ENCODE measurements at places on chromosomes 2 and 18.

- DNase-seq, result no peak
These were observed 73.6 kb downstream of the DDX1 start for GRCh38 chr2:15665067-15665942.

DNA sequence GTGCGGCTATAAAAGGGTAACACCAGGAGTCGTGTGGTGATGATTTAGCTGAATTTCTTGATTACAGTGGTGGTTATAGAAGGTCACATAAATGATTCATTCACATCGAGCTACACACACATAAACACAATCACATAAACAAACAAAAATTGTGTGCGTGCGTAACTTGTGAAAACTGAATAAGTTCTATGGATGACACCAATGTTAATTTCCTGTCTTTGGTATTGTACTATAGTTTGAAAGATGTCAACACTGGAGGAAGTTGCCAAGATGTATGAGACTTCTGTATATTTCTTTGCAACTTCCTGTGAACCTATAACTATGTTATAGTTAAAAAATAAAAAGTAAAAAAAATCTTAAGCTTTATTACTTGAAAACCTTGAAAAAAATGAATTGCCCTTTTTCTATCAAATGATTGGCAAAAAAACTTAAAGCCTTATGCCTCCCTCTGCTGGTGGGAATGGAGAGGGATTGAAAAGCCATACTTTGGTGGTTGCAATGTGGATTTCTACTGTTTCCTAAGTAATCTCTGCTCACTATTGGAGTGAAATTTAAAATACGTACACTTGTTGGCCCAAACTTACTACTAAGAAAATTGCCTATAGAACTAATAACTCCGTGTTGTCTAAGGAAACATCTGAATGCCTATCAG, 227.7 kb downstream of the RPIA start:
- no peak for DNase-seq

DNA sequence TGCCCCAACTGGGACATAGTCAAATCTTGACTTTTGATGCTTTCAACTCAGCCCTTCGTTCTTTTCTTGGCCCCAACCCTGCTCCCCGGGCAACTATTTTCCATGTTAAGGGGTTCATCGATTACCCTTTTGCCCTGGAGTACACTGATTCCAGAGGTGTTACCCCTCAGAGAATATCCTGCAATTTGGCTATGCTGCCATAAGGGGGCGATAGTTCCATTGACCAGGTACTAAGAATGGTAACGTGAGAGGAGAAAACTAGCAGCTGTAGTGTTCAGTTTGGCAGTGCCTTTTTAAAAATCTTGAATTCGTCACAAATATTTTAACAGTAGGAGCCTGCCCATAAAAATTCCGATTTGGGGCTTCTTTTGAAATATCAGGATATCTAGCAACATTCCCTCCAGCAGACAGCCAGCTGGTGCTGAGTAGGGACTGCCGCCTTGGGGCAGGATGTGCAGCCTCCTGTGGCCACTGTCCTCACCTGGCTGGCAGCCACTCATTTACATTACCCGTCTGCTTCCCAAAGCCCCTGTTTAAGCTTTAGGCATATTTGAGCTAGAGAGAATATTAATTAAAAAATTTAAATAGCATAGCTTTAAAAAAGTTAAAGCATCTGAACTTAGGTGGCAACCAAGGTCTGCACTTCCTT, 146.3 kb upstream of the SKOR2 start:
- DNase-seq, result no peak

DNA sequence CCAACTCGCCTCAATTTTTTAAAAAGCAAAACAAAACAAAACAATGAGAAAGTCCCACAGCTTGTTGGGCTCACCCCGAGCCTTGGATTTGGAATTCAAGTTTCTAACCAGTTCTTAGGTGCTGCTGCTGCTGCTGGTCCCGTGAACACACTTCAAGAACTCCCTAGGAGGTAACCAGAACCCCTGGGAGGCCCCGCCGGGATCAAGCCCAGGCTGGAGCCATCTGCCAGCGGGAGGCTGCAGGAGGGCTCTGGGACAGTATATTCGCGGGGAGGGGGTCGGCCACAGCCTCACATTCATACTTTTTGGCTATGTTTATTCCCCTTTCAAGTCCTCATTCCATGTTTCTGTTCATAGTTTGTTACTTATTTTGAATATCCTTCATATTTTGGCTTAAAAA, 223.4 kb downstream of the TFCP2L1 start:
- DNase-seq, result no peak

DNA sequence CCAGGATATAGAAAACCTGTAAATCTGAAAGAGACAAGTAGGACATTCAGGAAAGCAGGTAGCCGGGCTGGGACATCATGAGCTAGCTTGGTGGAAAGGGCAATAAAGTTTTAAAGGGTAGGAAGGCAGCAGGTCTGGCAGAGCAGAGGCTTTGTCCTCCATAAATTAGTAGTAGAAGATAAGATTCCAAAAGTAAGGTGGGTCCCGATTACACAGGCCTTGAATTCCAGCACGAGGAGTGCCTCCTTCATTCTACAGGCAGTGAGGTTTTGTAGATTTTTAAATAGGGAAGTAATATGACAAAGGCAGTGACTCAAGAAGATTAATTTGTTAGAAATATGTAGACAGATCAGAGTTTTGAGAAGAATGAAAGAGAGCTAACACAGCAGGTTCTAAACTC, 160.7 kb downstream of the DTNB start:
- DNase-seq, result no peak

DNA sequence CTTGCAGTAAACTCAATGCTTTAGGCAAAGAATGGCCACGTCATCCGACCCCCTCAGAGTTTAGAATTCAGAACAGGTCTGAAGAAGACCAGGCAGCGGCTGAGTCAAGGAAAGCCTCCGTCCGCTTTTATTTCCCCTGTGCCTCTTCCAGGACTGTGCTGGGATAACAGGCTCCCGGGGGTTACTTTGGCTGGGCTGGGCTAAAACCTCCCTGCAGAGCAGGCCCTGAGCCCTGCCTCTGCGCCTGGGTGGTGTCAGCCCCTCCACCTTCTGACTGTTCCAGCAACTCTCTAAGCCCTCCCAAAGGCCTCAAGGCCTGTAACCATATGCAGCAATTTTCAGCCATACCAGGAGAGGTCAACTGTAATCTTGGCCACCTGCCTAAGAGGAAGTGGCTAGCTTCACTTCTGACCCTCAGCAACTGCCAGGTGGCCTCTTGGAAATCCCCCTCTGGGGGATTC, 166.5 kb downstream of the RPIA start:
- no peak for DNase-seq

- no peak for DNase-seq
These were observed 124.4 kb downstream of the INHBB start for GRCh38 chr2:120470041-120470965.

DNA sequence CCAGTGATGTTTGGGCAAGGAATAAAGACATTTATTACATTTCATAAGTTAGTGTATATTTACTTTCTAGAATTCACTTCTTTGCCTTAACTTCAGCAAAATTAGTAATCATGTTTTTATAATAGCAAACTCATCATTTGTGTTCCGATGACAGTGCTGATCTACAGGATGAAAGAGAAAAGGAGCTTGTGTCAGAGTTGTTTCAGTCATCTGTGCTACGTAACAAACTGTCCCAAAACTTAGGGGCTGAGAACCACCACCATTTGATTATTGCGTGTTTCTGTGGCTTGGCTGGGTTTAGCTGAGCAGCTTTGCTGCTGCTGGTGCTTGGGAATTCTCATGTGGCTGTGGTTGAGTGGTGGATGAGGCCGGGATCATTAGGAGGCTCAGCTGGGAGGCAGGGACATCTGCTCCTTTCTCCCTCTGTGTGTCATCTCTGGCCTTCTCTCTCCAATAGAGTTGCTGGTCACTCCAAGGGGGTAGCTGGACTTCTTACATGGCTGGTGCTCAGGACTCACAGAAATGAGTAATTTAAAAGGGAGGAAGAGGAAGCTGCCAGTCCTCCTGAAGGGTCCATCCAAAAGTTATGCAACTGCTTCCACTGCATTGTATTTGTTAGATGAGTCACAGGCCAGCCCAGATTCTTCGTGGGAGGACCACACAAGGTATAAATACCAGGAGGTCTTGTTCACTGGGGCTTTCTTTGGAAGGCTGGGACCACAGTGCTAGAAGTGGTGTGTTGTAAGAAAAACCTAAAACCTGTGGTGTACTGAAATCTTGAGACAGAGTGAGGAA, 43.4 kb upstream of the HAAO start:
- no peak for DNase-seq

GRCh38 chr2:216695401-216695821, at the start of gene IGFBP5:
Gene IGFBP5, minus strand, starts transcription at chr2:216695549. Its CDS starts 774 bp downstream, at chr2:216694775.
- DNase-seq, result peak; percentile 47

DNA sequence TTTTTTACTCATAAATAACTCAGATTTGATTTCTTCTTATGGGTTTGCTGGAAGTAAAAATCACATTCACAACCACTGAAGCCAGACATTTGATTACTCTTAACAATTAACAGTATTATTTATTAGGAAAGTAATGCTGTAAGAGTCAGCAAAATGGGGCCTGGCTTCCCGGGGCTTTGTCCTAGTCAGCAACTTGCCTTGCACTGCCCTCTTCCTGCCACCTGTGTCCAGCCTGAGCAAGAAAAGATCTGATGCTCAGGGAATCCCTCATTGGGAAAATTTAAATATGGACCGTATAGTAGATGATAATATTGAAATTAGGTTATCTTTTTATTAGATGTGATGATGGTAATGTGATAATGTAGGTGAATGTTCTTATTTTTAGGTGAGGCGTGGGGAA, 30.8 kb upstream of the ACYP2 start:
- DNase-seq, result no peak

GRCh38 chr18:73697353-73697752, 450.3 kb downstream of the FBXO15 start:
- DNase-seq, result no peak

- no peak for DNase-seq
These were observed 60.2 kb upstream of the SPP2 start for GRCh38 chr2:233990261-233990798.

GRCh38 chr2:201057087-201057521, 14.4 kb downstream of the HYCC2 start:
- no peak for DNase-seq

DNA sequence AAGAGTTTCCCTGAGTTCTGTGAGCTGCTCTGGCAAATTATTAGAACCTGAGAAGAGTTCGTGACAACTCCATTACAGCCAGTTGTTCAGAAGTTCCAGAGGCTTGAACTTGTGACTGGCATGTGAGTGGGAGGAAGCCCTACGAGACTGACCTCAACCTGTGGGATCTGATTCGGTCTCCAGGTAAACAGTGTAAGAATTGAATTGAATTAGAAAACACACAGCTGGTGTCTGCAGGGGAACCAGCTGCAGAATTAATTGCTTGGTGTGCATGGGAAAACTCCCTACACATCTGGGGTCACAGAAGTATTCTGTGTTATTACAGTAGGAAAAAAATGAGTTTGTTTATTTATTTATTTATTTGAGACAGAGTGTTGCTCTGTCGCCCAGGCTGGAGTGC, 14.0 kb upstream of the ITSN2 start:
- no peak for DNase-seq

DNA sequence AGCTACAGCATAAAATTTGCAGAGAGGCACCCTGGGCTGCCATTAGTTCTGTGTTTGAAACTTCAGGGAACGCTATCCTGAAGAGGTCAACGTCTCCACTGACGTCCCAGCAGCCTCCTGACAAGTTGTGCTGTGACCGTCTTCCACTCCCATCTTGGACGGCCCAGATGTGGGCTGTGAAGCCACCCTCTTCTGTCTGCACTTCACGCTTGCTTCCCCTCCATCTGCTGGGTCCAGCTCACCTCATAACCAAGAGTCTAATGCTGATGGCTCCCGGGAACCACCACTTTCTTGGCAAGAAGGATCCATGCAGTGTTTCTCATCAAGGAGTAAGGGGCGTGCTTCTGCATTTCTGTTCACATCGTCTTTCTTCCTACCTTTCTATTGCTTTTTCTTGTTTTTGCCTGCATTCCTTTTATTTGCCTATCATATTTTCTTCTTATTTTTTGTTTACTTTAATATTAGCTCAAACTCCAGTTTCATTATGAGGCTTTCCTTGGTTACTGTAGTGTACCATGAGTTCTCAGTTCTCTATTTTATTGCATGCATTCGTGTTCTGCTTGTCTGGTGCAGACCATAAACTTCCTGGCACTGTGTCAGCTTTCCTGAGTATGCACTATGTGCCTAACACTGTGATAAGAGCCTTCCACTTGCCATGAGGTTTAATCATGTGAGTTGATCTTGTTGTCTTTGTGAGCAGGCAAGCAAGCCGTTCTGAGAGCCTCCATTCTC, 631.8 kb upstream of the RAB6C start:
- DNase-seq, result no peak

- no peak for DNase-seq
These were observed 81.9 kb upstream of the ZNF397 start for GRCh38 chr18:35158728-35159450.

DNA sequence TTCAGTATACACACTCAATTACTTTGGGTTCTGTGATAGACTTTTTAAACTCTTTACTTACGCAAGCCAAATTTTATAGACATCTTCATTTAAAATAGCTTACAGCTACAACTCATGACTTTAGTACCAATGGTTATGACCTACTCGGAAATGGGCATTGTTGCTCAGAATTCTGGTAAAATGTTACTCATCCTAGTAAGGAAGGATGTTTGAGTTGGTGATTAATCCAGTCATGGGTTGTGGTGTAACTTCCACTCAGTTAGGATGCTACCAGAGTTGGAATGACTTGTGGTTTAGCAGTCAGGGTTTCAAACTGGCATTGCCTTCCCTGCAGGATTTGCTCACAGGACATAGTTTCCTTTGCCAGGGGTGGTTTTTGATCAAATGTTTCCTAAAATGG, 7.4 kb upstream of the NPC1 start:
- DNase-seq, result no peak

- no peak for DNase-seq
These were observed 50.5 kb downstream of the TMEM18 start for GRCh38 chr2:626491-627339.

DNA sequence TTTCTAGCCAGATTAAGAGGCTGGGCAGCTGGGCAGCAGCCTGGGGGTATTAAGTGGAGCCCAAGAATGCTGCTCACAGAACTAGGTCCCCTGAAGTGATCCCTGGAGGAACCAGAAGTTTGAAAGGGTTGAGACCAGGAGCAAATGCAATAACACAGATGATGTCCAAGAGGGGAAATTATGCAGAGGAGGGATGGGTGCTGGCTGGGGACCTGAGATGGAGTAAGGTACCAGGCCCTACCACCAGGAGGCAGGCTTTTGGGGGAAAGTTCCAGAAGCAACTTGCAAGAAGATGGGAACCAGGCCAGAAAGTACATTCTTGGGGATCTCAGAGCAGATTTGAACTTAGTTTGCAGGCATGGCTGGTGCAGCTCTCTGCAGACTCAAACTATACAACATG, 175.1 kb downstream of the NCK2 start:
- DNase-seq, result no peak
